ENCODE measurements at places on chromosomes 7 and 10.

GRCh38 chr10:114048472-114048871 is 4.8 kb downstream of the ADRB1 start:
- DNase-seq: no peak

DNA sequence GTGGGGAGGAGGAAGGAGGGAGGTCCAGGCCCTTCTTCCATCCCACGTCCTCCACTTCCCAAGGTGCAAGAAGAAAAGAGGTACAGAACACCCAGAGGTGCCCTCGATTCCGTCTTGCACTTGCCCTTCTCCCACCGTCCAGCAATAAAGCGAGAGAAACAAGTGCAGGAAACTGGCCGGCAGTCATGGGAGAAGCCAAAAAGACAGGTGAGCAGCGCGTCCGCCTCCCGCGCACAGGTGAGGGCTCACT is 1.3 kb downstream of the C10orf95 start:
- no peak for DNase-seq

GRCh38 chr10:21368022-21368582 is 157.4 kb downstream of the SKIDA1 start:
- no peak for DNase-seq

- DNase-seq: no peak
These were observed 49.4 kb downstream of the HK1 start for GRCh38 chr10:69327463-69328379.

- no peak for DNase-seq
These were observed 84.3 kb downstream of the CUL2 start for GRCh38 chr10:35005868-35006267.

DNA sequence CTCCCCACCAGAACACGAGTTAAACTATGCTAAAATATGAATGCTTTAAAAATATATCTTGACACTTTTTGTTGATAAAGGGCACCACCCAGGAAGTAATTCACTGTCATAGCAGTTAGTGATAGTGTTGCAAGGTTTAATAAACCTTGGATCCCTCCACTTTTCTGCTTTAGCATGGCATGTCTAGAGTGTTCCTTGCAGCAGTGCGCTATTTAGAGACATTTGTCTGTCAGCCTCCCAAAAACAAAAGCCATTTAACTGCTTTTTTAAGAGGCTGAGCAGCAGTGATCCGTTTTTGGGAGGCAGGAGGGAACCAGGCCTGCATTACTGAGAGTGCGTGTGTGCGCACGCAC is 69.6 kb upstream of the RAB11FIP2 start:
- no peak for DNase-seq

GRCh38 chr7:12635830-12636229 is 51.6 kb upstream of the ARL4A start:
- no peak for DNase-seq

All from stimulated activated CD8-positive, alpha-beta memory T cell treated with anti-CD3 and anti-CD28 coated beads, Interleukin-15, amount 100 ng/mL, for 1 hour (primary cell).